Effector memory CD4-positive, alpha-beta T cell (primary cell): ENCODE measurements at places on chromosomes 1 and 21.

DNA sequence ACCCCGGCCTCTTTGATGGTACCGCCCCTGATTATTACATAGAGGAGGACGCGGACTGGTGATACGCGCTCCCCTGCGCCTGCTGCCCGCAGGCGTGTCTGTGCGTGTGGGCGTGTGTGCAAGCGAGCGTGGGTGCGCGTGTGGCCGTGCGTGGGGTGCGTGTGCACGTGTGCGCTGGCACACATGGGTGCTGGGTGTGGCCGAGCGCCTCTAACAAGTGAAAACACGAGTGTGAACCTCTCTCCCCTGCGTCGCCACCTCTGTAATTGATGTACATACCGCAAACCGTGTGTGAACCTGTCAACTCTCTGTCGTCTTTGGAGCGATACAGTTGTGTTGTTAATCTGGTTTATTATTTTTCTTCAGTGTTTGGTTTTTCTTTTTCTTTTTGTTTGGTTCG lies 87.8 kb upstream of the TMEM51 start:
- DNase-seq = no peak

- no peak for DNase-seq
These were observed 16.8 kb upstream of the HHAT start for GRCh38 chr1:210311726-210312493.

- DNase-seq = no peak
These were observed 53.9 kb upstream of the HSD17B7 start for GRCh38 chr1:162736633-162737067.

GRCh38 chr1:212699625-212700222 lies at the start of gene BATF3:
Gene BATF3, minus strand, starts transcription at chr1:212699840. Its CDS starts 78 bp downstream, at chr1:212699762.
- peak; percentile 24 for DNase-seq

DNA sequence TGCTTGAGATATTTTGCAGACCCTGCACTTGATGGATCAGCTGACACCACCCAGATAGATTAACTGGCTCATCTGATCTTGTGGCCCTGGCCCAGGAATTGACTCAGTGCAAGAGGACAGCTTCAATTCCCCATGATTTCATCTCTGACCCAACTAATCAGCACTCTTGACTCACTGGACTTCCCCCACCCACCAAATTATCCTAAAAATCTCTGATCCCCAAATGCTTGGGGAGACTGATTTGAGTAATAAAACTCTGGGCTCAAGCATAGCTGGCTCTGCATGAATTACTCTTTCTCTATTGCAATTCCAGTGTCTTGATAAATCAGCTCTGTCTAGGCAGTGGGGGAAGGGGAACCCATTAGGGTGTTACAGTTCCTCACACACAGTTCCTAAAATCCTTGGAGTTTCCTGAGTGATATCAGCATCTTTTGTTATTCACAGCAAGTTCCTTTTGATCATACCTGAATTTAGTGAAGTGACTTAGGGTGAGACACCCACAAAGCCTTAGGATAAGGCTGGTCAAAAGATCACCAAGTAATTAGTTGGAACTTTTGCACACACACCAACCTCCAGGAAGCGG lies 104.2 kb downstream of the COP1 start:
- DNase-seq = no peak

- no peak for DNase-seq
These were observed 229.3 kb downstream of the FGGY start for GRCh38 chr1:59526240-59526639.
